ENCODE measurements at places on chromosomes 2 and 18. TPM values are rescaled to one million over a fixed set of nuclear protein-coding genes. Genes with fewer than 3 reads are reported as not detected.
A peak's percentile ranks its signal among the peaks of the same experiment; 100 is the strongest.

- DNase-seq, result no peak
Measured at GRCh38 chr2:126748188-126748760, 92.3 kb downstream of the GYPC start.

The BOLA3 gene
- total RNA-seq, result 10.2 TPM

GRCh38 chr2:213296270-213296669 is 12.0 kb downstream of the SPAG16 start:
- DNase-seq, result no peak

DNA sequence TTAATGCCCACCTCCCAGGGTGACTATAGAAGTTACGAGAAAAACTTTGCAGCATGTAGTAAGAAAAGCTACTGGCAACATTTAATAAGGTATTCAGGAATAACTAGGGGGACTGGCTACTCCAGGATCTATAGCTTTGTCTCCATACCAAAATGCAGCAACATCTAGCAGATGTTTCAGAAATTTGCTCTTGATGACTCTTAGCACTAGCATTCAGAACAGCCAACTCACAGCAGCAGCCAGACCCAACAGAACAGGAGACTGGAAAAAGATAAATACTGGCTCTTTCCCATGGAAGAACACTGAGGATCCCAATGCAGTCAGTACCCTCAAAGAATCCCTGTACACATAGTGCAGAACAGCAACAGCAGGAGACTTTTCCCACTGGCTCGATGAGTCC is 105.0 kb downstream of the PRKRA start:
- peak; percentile 4 for DNase-seq

DNA sequence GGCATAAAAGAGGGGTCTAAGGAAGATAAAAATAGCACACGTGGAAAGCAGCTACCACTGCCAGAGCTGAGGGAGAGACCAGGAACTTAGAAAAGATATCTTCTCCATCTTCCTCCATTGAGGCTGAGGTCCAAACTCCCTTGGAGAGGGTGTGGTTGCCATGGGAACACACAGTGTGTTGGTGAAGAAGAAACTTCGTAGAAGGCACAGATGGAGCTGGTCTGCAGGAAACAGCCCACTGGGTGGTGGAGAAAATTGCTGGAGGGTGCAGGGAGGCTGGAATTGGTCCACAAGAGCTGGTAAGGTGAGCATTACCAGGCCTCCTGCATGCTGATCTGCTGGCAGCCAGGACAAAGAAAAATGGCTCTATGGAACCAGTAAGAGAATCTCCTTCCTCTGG is 191.0 kb downstream of the HRH4 start:
- DNase-seq, result no peak

GRCh38 chr2:48312126-48312525 is 217.8 kb upstream of the STON1 start:
- DNase-seq, result peak; percentile 19

DNA sequence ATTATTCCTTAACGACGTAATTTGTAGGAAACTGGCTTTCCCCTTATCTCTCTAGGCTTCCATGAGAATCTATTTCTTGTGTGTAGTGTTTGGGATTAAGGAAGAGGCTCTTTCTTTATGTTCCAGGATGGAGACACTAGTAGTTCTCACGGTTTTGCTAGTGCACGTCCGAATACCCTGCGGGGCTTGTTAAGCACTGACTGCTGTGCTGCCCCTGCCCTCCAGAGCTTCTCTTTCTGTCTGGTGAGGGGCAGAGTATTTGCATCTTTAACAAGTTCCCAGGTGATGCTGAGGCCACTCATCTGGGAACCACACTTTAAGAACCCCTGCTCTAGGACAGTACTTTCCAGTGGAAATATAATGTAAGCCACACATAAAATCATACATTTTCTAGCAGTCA is 76.4 kb downstream of the SPATS2L start:
- DNase-seq, result no peak

The KCNS3 gene
- total RNA-seq, result not detected

GRCh38 chr2:108244667-108245414 is 5.1 kb downstream of the SULT1C3 start:
- DNase-seq, result no peak

DNA sequence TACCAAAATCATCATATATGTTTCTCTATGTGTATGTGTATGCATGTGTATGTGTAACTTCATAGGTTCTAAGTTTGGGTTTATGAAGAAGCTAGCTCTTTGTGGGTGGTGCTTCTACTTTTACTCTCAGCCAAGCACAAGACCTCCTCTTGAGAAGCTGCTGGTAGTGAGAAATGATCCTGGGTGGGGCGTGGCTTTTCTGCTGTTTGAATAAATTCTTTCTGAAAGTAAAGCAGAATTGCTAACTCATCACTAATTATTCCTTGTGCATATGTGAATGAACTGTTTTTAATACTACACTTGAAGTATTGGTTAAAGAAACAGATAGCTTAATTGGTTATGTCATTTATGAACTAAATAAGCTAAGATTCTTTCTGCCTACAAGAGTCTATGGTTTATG is 7.6 kb upstream of the GAREM1 start:
- DNase-seq, result no peak

The POTEJ gene
- total RNA-seq, result not detected

DNA sequence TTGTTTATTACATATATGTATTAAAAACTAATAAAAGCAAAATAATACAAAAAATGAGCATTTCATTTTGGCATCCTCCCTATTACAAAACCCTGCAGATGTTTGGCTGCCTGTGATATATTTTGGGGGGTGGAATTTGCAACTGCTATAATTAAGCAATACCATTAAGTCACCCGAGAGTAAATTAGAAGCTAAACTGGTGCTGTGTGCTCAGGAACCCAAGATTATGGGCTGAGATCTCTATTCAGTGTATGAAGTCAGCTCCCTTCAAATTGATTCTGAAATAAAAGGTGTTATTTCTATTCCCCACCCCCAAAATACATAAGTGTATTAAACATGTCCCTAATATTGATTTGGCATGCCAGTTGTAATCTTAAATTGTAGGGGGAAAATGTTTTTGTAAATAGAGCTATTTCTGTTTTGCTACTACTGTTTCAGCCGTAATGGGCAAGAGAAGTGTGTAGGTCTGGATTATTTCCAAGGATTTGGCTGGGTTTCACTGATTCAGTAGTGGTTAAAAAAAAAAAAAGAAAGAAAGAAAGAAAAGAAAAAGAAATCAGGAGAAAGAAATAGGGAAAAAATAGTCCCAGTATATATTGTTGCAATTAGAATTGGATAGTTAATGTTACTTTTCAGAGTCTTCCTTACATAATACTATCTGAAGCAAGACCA is 110.9 kb downstream of the SS18 start:
- no peak for DNase-seq

The OTOS gene
- not detected for total RNA-seq

DNA sequence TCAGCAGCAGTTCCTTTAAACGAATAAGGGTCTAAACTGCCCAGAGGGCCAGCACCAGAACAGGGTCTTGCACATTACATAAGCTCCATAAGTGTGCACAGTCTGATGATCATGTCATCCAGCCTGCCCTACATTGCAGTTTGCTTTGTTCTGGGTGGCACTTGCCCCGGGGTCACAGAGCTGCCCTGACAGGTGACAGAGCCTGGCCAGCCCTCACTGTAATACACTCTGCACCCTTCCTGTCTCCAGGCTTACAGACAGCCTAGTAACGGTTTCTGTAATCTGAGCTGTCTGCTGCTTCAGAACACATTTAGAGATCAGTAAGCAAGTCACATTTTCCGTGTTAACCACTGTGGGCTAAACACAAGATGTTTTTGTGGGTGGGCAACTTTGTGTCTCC is 213.3 kb downstream of the FAM210A start:
- no peak for DNase-seq

- no peak for DNase-seq
Measured at GRCh38 chr2:103789381-103790095, 1027.7 kb downstream of the TMEM182 start.

The INHA gene
- total RNA-seq, result 0.18 TPM

The SNORC gene
- 0.72 TPM for total RNA-seq

The ANO7 gene
- total RNA-seq, result 1.1 TPM

DNA sequence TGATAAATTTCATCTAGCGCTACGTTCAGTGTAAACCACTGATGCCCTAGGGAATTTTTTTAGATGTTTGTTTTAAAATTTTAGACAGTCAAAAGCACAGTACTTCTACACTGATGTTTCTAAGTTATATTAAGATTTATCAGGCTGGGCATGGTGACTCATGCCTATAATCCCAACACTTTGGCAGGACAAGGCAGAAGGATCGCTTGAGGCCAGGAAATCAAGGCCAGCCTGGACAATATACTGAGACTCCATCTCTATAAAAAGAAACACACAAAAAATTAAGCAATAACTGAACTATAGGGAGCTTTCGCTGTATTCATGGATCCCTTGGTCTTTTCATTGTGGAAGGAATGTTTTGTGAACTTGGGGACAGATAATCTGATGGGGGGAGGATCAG is 50.6 kb upstream of the MAPRE2 start:
- DNase-seq, result peak; percentile 70

The HTRA2 gene
- total RNA-seq, result 32.9 TPM

GRCh38 chr2:218745559-218746469 is 35.2 kb downstream of the TTLL4 start:
- peak; percentile 30 for DNase-seq

- DNase-seq, result no peak
Measured at GRCh38 chr2:219109471-219109870, 48.8 kb upstream of the IHH start.

DNA sequence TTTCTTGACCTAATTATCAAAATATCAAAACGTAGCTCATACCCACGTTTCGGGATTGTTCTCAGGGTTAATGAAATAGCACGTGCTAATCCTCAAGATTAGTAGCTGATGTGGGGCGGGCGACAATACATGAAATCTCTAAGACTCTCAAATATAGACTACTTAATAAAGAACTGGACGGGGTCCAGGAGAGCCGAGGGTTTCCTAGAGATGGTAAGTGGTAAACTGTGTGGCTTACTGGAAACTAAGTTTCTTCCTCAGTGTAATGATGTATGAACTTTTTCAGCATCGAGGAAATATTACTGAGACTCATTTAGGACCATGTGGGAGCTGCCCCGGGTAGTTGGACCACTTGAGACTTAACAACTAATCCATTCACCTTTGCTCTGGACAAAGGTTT is 453.3 kb upstream of the SALL3 start:
- no peak for DNase-seq

GRCh38 chr2:8248623-8248957 is 433.3 kb upstream of the ID2 start:
- peak; percentile 62 for DNase-seq

The PDCL3 gene
- total RNA-seq, result 15.4 TPM

- DNase-seq, result no peak
Measured at GRCh38 chr2:163133602-163134001, 295.0 kb upstream of the KCNH7 start.

- no peak for DNase-seq
Measured at GRCh38 chr2:165594935-165595255, 125.4 kb downstream of the CSRNP3 start.

GRCh38 chr2:8525582-8526402 is 156.1 kb upstream of the ID2 start:
- peak; percentile 6 for DNase-seq

- no peak for DNase-seq
Measured at GRCh38 chr2:119546447-119546767, 2.2 kb downstream of the CFAP221 start.

- peak; percentile 73 for DNase-seq
Measured at GRCh38 chr2:223692191-223692947, 90.2 kb upstream of the SCG2 start.

DNA sequence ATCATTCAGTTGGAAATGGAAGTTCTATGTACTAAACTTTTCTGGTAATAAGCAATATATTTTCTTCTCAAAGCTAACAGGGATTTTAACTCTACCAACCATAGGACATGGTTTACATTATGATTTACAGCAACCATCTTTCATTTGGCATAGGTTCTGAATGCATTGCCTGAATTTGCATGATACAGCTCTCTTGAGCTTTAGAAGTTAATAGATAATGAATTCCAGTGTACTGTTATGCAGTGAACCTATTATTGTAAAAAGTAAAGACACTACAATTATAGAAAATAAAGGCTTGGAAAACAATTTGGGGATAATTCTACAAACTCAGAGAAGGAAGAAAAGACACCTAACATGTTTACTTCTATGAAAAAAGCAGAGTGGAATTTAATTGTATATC is 182.0 kb downstream of the GRB14 start:
- no peak for DNase-seq

The GDF7 gene
- not detected for total RNA-seq

- DNase-seq, result peak; percentile 57
Measured at GRCh38 chr18:24176727-24177416, 38.0 kb downstream of the CABYR start.

The GPR45 gene
- not detected for total RNA-seq

DNA sequence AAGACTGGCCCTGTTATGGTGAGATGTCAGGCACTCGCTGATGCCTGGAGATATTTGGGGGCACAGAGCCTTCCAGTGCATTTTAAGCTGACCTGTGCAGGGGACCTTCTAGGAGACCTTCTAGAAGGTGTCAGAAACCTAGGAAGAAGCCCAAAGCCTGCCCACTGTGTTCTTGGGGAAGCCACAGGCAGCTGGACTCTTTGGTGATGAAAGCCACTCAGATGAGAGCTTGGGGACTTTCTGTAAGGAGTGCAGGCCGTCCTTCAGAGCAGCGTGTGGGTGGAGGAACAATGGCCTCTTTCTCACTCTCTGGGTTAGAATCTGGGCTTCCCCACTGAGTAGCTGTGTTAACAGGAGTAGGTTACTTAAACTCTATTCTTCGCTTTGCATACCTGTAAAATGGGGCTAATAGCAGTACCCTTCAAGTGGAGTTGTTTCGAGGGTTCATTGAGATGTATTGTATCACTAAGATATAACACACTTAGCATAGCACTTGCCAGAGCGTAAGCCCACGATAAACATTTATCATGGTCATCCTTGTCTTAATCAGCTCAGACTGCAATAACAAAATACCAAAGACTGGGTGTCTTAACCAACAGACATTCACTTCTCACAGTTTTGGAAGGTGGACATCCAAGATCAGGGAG is 322.3 kb upstream of the EPAS1 start:
- no peak for DNase-seq

GRCh38 chr2:12778811-12779579 is 62.3 kb downstream of the TRIB2 start:
- no peak for DNase-seq

DNA sequence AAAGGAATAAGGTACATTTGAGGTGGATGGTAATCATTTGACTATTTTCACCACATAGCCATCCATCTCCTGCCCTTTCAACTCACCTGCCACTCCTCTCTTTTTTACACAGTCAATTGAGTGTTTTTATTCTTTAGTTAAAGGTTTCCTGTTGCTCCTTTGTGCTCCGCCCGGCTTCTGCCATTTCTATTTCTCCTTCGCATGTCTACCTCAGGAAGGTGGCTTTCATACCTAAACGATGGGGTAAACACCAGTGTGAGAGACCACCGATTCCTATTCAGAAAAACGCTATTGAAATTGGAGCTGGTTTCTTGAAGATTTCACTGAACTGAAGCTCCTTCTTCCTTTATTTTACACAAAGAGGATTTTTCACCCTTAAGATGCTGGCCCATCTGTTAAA is 1628.0 kb upstream of the PIK3C3 start:
- no peak for DNase-seq
